Activated T-cell treated with anti-CD3 and anti-CD28 coated beads, Interleukin-2, amount 50 U/mL, for 48 hours (primary cell): ENCODE measurements at places on chromosomes 11 and 22.
A peak's percentile ranks its signal among the peaks of the same experiment; 100 is the strongest.

DNA sequence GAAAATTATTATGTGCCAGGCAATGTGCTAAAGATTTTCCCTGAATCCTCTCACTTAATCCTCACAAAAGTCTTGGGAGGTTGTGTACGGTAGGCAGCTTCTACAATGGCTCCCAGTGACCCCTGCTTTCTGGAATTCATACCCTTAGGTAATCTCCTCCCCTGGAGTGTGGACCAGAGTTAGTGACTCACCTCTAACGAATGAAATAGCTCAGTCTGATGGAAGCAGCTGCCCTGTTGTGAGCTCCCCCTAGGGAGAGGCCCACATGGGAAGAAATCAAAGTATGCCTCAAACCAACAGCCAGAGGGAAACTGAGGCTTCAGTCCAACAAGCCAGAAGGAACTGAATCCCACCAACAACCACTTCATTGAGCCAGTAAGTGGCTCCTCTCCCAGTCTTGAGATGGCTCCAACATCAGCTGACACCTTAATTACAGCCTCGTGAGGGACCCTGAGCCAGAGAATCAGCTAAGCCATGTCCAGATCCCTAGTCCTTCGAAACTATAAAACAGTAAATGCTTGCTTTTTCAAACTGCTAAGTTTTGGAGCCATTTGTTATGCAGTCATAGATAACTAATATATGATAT is 98.9 kb upstream of the ISX start:
- DNase-seq, result no peak

- DNase-seq, result no peak
Measured at GRCh38 chr11:57081356-57081755, 92.6 kb downstream of the OR5AK2 start.

- DNase-seq, result no peak
Measured at GRCh38 chr11:93570759-93571413, 27.7 kb upstream of the SMCO4 start.

GRCh38 chr11:68371171-68372041 is 59.0 kb downstream of the LRP5 start:
- DNase-seq, result no peak

- DNase-seq, result no peak
Measured at GRCh38 chr22:48714231-48714630, 1113.4 kb downstream of the BRD1 start.

GRCh38 chr11:46766656-46767055 is 47.6 kb downstream of the F2 start:
- DNase-seq, result no peak

- no peak for DNase-seq
Measured at GRCh38 chr11:116461789-116462188, 311.0 kb downstream of the BUD13 start.

DNA sequence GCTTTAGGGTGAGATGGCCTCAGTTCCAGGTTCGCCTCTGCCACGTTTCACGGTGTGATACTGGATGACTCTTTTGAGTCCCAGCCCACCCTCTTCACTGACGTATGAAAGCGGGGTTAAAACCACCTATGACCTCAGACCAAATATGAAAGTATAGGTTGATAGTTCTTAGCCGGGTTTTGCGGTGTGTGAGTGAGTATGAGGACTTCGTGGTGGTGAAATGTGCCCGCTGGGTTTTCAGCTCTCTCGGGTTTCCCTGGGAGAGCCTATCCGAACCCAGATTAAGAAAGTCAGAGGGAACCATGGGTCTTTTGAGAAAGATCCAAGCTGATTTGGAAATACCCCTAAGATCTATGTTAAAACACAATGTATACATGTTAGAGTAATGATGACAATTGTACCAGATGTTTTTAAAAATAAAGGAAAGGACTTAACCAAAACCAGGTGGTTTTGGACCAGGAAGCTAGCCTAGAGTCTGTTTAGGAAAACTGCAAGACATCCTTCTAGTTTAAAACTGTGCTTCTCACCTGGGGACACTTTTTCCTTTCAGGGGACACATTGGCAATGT is 25.8 kb upstream of the ST3GAL4 start:
- DNase-seq, result peak; percentile 32

DNA sequence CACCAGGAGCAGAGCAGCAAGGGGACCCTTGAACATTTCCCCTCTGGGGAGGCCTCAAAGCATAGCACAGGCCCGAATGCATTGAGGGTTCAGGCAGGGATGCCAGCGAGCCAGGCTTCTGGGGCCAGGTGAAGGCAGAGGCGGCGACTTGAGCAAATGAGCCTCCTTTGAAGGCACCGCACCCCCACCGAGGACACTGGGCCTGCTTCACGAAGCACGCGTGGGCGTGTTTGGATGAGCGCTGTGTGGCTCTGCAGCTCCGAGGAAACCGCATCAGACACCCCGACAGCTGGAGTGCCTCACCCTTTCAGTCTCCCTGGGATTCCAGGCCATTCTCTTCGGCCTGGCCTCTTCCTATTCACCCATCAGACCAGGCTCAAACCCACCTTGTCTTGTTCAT is 301.8 kb downstream of the NTM start:
- DNase-seq, result no peak

- DNase-seq, result no peak
Measured at GRCh38 chr11:75014129-75014528, 25.4 kb downstream of the NEU3 start.

DNA sequence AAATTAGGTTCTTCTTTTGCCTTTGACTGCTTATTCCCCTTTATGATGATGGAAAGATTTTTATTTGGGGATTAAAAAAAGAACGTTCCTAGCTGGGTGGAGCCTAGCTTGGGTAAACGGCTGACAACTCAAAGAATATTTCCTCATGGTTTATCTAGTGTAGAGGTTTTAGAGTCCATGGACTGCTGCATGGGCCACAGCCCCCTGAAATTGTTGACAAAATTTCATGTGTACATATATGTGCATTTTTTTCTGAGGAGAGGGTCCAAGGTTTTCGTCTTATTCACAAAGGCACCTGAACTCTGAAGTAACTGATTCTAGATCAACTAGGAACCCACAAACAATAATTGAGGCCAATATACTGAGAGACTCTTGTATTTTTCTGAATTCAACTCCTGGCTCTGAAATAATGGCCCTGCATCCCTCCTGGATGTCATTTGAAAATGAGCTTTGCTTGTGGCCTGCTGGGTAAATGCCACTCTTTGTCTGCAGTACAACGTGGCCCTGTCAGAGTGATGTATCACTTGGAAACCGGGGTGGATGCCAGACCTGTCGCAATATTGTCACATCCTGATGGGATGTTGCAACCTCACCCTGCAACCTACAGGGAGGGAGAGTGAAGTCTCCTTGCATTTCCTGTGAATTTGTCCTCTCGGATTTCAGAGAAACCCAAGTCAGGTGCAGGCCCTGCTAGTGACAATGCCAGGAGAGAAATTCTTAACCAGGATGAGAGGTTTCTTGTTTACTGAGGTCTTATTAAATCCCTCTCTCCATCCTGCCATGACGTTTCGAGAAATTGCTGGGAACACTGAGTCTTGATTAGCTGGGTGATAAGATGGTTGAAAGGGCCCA is 33.8 kb downstream of the EHF start:
- no peak for DNase-seq
